Astrocyte (in vitro differentiated cells and primary cell): ENCODE measurements at places on chromosomes 3 and 15.

DNA sequence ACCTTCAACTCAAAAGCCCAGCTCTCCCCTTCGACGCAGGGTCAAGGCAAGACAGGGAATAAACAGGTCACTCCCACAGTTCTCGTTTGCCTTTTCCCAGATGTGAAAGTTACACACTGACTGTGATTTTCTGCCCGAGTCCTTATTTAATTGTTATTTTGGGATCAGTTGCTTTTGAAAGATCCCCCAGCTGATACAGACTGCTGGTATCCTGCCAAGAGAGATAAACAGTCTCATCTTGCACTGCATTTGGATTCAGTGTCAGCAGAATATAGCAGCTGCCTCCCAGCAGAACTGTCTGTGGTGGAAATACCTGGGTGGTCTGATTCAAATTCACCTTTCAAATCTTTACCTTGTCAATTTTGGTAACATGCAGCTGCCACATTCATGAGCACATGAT, 56.0 kb upstream of the FAM3D start:
- no peak for DNase-seq

DNA sequence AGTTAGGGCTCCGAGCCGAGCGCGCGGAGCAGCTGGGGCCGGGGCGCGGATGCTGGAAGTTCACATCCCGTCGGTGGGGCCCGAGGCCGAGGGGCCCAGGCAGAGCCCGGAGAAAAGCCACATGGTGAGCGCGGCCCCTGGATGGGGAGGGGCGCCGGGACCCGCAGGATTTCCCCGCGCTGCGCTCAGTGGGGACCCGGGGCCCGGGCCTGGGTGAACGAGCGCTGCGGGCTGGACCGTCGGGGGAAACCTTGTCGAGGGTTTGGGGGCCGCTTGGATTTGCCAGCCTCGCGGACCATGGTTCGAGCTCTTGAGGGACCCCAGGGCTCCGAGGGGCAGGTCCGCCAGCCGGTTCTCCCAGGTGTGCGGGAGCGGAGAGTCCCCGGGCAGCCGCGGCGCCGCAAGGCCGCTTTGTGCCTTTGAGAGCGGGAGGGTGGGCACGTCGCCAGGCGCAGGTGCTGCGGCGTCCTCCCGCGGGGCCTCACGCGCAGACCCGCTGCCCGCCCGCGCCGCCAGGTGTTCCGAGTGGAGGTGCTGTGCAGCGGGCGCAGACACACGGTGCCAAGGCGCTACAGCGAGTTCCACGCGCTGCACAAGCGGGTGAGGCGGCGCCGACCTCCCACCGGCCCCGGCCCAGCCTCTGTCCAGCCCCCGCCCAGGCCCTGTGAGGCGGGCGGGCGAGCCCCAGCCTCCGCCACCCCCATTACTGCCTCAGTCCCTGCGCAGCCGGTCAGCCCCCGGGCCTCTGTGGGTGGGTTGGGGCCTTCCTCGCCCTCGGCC, at the start of gene SNX22:
Gene SNX22, plus strand, starts transcription at position 5 of the 780 bp plus-strand sequence. Its CDS starts 45 bp downstream, at position 50.
- DNase-seq: no peak

- peak; percentile 46 for DNase-seq
These were observed 61.4 kb upstream of the ZNF280D start for GRCh38 chr15:56794553-56795329.

DNA sequence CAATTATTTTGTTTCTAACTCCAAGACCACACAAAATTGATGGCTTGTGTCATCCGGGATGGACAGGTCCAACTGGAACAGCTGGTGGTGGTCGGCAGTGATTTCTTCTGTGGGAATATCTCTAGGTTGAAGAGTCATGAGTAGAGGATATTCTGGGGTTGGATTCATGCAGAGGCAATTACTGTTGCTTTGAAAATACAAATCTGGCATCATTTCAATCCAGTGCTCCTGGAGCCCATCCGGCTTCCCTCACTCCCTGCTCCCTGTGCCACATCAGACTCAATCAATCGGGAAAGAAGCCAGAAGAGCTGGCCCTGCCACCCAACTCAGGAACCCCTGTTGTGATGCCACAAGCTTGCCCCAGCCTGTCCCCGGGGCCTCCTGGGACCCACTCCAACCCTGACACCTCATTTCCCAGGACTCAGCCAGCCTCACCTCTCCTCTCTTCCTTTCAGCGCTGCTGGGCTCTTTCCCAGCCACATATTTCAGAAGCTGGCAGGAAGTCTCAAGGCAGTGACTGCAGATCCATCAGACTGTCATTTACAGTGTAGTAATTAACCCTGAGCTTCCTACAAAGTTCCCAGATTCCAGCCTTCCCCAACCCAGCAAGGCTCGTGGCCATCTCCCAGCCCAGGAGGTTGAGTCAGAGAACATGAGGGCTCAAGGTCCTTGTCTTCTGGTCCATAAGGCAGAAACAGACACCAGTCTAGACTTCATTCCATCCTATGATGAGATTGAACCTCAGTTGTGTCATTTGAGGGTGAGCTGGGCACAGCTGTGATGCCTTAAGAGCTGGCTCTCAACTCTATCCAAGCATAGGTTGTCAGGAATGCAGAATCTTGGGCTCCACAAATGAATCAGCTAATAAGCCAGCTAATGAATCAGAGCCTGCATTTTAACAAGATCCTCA, 114.0 kb downstream of the FAM174B start:
- peak; percentile 71 for DNase-seq
